ENCODE measurements at places on chromosomes 5 and 9.

- DNase-seq: no peak
These were observed 81.3 kb upstream of the SPATA31C2 start for GRCh38 chr9:88219601-88220000.

- no peak for DNase-seq
These were observed 45.5 kb downstream of the DAB2IP start for GRCh38 chr9:121696930-121697329.

DNA sequence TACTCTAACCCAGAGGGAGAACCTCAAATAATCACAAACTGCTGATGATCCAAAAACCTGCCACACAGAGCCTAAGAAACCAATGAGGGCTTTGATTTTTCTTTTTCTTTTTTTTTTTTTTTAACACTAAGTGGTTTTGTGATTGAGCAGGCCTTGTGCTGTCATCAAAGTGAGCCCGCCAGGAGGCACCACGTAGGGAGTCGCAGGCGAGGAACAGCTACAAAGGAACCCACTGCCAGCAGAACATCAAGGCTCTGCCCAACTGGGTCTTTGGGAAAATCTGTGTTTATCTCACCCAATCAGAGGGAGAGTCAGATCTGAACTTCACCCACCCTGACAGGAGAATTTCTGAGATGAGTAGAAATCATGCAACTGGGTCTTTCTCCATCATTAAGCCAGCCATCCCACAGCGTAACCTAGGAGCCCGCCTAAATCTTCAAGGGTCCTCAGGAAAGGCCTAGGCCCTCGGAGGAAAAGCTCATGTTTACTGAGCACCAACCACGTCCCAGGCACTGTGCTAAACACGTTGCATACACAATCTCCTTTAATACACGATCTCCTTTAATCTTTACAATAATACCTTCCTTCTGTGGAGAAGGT is 126.9 kb upstream of the FSTL4 start:
- DNase-seq: no peak

- no peak for DNase-seq
These were observed 107.3 kb upstream of the WWC1 start for GRCh38 chr5:168184103-168184502.

DNA sequence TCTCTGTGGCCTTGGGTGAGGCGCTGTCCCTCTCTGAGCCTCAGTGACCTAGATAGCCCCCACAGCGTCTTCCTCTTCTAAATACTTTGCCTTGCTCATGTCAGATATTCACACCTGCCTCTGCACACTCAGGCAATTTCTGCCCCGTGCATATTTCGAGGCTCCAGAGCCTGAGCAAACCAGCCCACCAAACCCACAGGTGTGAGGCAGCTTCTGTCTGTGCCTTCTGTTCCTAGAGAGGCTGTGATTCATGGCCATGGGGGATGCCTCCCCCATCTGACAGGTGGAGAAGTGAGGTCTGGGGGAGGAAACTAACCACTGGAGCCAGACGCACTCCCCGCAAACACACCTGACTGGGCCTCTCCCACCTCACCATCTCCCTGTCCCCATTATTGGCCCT is 42.7 kb upstream of the CPLX2 start:
- DNase-seq: no peak

DNA sequence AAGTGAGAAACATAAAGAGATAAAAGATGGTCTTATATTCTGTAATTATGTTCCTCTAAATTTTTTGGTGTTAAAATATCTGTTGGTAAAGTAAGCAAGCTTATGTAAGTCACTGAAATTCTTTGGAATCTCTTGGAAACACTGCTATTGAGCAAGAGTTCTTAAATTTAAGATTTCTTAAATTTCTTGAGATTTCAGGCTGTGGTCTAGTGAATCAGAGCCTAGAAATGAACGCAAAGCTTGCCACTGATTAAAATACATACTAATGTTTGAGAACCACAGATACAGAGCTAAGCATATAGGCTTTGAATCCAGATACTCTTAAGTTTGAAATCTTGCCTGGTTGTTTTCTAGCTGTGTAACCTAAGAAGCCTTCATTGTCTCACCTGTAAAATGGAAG is 133.4 kb downstream of the TRPM3 start:
- no peak for DNase-seq

DNA sequence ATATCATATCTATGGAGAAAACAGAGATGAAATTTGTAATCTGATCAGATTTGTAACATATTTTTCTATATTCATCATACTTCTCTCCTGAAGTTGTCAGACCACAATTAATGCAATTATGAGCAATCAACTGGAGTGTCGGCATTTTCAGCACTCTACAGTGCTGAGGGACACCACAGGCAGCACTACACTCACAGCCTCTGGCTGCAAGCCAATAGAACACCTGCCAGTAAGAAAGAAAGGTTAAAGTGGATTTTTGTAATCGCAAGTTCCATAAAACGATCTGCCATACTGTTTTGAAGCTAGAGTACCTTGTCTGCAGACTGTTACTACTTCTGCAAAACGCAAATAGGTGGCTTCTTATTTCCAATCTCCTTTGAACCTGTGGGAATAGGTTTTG is 147.6 kb downstream of the ADAMTS6 start:
- no peak for DNase-seq

GRCh38 chr5:149581192-149581861 is at the start of gene ARHGEF37:
Gene ARHGEF37, plus strand, starts transcription at chr5:149581498. Its CDS starts 16,272 bp downstream, at chr5:149597770.
- DNase-seq: peak; percentile 4

GRCh38 chr9:136729144-136729543 is 13.6 kb downstream of the LCN10 start:
- DNase-seq: no peak

GRCh38 chr5:54440456-54440893 is 15.0 kb upstream of the HSPB3 start:
- DNase-seq: no peak

GRCh38 chr9:9920425-9921060 is 692.3 kb downstream of the PTPRD start:
- DNase-seq: no peak

DNA sequence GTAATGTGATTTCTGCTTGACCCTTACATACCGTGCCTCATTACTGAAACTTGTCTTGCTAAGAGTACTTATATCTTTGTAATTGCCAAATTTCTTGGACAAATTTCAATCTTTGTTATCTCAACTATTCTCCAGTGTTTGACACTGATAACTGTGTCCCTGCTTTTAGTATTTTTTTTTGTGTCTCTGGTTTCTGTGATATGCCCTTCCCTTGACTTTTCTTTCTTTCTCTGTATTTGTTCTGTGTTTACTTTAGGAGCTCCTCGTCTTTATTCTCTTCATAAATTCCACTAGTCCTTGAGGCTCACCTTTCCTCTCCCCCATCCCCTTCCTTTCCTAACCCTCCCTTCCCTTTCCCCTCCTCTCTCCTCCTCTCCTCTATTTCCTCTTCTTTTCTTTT is 123.7 kb upstream of the FBXL17 start:
- no peak for DNase-seq

- DNase-seq: no peak
These were observed 882.0 kb upstream of the EDIL3 start for GRCh38 chr5:85266692-85267091.

DNA sequence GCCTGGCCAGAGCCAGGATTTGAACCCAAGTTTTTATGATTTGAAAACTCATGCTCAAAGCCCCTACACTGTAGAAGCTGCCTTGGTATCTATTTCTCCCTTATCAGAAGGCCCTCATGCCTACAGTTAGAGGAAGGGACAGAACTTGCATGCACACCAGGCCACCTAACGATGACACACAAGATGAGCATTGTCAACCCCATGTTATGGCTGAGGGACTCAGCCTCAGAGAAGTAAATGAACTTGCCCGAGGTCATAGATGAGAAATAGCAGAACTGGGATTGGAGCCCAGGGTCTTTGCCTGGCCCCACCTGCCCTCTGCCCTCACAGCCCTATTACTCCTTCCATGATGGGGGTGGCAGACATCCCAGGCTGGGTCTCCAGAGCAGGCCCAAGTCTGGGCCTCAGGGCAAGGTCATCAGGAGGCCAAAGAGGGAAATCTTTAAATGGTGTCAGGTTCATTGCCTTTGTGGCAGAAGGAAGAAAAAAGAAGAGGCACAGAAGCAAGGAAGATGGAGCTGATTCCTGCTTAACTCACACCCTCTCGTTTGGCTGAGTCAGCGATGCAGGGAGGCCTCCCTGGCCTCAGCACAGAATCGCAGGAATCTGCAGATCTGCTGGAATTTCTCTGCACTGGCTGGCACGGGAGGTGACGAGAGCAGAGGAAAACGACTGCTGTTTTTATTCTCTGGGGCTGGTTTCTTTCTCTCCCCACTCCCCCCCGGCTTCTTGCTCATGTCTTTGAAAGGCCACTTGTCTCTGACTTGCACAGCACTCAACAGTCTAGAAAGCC is 20.6 kb upstream of the CRB2 start:
- DNase-seq: no peak

DNA sequence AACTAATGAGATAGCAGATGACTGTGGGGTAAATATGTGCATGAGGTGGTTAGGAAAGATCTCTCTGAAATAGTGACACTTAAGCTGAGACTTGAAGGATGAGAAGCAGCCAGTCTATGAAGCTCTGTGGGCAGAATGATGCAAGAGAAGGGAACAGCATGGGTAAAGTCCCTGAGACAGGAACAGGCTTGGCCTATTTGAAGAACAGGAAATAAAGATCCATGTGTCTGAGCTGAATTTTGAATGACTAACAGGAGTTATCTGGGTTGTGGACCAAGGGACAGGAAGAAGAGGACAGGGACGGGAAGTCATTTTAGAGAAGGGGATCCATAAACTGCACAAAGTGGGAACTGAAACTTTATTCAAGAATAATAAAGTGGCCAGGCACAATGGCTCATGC is 25.6 kb upstream of the HMGCS1 start:
- DNase-seq: no peak

- DNase-seq: no peak
These were observed 127.1 kb downstream of the DPYSL3 start for GRCh38 chr5:147382776-147383175.

DNA sequence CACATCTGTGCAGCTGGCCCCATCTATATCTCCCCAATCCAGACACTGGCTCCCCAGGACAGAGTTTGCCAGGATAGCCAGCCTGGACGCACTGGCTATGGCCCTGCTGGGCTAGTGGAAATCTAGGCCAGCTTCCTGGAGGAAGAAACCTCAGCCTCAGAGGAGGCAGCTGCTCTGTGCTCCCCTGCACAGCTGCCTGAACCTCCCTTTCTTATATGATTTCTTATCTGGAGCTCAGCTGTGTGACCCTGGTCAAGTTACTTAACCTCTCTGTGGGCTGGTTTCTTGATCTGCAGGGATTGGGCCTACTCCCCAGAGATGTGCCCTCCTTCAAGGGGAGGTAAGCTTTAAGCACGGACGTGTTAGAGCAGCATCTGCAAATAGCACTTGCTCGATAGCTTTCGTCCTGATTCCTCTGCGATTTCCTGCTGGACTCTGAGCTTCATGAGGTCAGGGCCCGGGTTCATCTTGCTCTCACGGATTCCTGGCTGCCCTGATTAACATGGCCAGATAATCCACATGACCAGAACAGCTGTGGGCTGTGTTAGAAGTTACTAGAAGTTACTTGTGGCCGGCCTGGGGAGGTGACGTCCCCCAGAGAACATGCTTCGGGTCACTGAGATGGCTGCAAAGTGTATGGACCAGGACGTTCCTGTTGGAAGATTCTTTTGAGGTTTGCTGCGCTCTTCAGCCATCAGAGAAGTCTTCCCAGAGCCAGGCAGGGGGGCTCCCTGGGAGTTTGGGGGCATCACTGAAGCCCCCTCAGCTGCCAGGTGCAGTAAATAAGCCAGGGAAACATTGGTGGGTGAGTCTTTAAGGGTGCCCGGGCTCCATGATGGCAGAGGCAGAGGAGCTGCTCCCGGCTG is 14.5 kb downstream of the C9orf50 start:
- DNase-seq: no peak

DNA sequence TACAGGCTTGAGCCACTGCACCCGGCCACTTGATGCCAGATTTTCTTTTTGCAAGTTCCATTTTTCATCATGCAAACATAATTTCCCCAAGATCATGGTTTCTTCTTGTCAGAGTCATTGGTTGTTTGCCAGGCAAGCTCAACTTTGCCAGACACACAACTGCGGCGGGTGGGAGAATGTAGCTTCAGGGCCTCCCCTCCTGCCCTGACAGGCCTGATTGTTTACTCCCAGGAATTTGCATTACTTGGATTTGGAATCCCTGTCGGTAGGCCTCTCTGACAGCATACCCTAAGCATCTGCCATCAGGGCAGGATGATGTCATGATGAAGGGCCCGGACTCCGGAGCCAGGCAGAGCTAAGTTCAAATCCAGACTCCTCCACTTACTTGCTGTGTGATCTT is 15.1 kb downstream of the RPS14 start:
- no peak for DNase-seq

DNA sequence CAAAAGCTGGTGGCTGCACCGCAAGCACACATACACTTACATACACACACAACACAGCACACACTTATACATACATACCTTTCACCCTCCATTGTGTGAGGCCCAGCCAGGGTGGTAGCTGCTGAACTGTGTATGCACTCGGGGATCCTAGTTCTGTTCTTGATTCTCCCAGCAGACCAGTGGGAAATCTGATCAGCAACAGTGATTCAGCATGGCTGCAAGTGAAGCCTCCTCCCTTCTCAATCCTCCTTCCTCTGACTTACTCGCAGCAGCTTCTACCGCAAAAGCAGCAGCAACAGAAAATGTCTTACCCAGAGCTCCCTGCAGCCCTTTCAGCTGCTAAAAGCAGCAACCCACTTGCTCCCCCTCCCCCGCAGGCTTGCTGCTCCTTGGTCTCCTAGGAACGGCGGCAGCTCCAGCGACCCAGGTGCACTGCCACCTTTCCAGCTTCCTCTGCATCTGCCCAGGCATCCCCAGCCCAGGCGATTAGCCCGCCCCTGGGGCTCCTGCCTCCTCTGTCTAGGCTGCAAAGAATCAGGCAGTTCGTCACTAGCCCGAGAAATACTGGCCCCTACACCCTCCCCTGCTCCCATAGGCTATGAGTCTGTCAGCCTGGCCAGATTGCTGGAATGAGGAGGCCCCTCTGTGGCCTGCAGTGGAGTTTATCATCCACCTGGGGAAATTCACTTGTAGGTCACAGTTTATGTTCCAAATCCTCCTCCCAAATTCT is at the start of gene KLHL3:
TSS of gene KLHL3 (minus strand) at position 535 of the 730 bp plus-strand sequence. CDS start at position 92, 443 bp downstream.
- peak; percentile 24 for DNase-seq

DNA sequence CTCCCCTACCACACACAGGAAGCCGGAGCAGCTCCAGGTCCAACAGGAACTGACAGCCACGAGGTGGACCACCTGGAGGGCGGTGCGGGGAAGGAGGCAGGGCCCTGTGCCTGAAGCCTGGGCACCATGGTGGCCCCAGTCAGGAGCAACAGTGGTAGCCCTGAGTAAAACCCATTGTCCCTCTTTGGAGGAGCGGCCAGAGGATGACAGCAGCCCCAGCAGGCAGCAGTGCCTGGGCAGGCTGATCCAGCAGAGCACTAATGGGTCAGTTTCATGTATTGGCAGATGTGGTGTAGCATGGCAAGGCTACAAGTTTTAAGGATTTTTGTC is 47.7 kb upstream of the GARNL3 start:
- DNase-seq: no peak

GRCh38 chr9:130426467-130426773 is 18.3 kb upstream of the ASS1 start:
- DNase-seq: no peak

GRCh38 chr5:96459313-96460121 is 26.5 kb upstream of the PCSK1 start:
- DNase-seq: no peak

- no peak for DNase-seq
These were observed 89.6 kb upstream of the CACNA1B start for GRCh38 chr9:137787786-137788505.

Data from CD4-positive, alpha-beta T cell treated with Interleukin-4 for 4 hours (primary cell).